ENCODE measurements at places on chromosomes 5 and 9.

DNA sequence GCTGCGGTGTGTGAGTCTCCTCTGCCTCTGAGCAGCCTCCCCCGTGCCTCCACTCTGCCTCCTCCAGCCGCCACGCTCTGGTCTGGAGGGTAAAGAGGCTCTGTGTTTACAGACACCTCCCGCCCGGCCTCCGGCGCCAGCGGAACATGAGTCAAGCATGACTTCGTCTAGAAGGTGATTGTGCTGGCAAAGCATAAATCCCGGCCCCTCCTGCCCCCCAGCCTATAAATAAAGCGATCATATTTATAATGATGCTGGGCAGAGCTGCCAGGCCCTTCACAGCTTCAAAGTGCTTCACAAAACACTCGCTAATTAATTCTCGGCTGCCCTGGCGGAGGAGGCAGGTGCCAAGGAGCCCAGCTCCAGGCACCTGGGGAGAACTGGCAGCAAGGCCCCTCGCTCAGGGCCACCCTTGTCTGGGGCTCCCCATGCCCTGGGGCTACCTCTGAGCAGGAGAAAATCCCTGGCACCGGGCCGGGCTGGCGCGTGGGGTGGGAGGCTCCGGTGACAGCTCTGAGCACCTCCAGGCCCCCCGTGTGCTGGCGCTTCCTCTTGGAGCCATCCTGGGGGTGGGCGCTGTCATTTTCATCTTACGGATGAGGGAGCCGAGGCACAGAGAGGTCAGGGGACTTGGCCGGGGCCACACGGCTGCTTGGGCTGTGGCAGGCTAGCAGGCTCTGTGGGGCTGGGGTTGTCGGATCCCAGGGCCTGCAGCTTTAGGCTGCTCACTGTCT lies 87.8 kb downstream of the RXRA start:
- no peak for DNase-seq

DNA sequence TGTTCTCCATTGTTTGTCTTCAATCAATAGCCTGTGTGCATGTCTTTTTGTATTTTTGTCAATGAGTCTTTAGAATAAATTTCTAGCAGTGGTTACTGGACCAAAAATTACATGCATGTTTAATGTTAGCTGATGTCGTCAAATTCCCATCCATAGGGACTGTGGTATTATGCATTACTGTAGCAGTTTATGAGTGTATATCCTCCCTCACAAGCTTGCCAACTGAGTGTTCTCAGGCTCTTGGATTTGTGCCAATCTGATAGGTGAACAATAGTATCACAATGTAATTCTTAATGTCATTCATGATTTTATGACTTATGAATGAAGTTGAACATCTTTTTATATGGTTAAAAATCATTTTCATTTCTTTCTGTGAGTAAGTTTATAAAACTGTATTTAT lies 13.0 kb downstream of the SNX24 start:
- no peak for DNase-seq

GRCh38 chr9:129338724-129339430 lies 160.8 kb upstream of the IER5L start:
- DNase-seq = no peak

GRCh38 chr9:105339849-105340248 lies 95.4 kb downstream of the SLC44A1 start:
- DNase-seq = no peak

- no peak for DNase-seq
Measured at GRCh38 chr9:88586452-88586851, 51.5 kb downstream of the NXNL2 start.

DNA sequence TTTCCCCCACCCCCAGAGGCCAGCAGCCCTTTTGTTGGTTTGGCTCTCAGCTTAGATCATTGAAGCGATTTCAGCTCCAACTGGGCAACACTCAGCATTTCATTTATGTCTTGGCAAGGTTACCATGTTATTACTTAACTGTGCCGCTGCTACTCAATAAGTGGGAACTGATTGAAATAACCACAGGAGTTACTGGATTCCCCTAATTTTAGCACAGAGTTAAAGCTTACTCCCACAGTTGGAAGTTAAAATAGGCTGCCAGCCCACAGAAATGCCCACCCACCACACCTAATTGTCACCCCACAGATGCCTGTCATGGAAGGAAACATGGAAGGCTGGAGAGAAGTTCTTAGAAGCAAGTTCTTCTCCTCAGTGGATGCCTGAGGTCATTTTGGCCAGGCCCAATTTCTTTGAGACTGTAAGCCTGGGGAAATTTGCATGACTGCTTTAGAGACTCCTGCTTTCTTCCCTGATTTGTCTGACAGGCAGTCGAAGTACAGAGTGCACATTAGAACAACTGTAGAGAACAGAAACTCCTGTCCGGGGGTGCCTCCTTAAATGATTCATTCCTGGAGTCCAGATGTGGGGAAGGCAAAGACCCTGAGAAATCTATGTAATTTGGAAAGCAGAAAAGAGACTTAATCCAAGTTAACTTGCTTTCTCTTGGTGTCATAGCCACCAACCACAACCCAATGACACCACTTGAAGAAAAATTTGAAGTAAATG lies 370.0 kb downstream of the ZSWIM6 start:
- no peak for DNase-seq

- no peak for DNase-seq
Measured at GRCh38 chr5:37189355-37189754, 59.8 kb downstream of the CPLANE1 start.

DNA sequence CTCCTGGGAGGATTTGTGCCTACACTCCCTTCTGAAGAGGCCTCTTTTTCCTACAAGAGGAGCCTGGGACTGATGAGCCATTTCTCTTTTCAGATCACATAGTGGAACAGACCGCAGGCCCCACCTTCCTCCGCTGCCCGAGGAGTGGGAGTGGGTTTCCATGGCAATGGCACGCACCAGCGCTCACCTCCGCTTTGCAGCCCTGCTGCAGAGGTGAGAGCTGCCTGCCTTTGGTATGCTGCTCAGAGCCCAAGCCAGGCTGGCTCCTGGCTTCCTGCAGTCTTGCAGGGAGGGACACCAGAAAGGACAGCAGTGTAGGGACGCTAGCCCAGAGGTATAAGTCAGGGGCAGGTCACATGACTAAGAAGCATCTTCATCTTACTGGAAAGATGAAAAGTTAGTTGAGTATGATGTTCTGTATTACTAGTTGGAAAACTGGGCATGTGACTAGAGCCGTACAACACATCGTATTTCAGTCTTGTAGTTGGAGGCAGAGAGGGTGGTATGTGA lies 12.4 kb downstream of the PTTG1 start:
- DNase-seq = no peak

GRCh38 chr5:112918679-112919078 lies 3.3 kb downstream of the REEP5 start:
- no peak for DNase-seq

DNA sequence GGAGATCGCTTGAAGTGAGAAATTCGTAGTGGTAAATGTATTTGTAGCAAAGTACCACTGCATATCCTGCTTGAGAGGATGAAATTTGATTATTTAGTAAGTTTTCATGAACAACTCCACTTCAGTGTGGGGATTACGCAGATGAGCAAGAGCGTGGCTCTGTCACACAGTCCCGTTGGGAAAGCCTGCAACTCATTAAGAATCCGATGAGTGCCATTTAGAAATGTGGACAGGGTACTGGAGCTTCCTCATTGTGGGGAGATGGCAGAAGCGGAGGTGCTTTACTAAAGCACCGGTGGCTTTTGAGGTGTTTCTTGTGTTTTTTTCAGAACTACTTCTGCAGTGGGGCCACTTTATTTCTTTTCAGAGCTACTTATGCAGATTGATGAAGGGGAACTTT lies 1.4 kb downstream of the TJP2 start:
- DNase-seq = no peak

DNA sequence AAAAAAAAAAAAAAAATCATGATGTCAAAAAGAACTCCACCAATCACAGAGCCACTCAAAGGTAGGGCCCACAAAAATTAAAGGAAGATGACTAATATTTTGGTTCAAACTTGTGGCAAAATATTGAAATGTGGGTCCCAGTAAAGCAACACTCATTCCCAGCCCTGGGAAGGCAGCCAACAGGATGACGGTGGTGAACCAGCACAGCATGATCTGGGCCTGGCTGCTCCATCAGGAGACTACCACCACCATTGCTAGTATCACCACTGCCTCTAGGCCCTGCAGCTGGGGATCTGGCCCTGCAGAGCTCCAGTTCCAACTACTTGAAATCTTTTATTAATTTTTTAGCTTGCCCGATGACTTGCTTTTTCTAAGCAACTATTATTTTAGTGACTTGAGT lies 206.8 kb upstream of the ITGA1 start:
- no peak for DNase-seq

DNA sequence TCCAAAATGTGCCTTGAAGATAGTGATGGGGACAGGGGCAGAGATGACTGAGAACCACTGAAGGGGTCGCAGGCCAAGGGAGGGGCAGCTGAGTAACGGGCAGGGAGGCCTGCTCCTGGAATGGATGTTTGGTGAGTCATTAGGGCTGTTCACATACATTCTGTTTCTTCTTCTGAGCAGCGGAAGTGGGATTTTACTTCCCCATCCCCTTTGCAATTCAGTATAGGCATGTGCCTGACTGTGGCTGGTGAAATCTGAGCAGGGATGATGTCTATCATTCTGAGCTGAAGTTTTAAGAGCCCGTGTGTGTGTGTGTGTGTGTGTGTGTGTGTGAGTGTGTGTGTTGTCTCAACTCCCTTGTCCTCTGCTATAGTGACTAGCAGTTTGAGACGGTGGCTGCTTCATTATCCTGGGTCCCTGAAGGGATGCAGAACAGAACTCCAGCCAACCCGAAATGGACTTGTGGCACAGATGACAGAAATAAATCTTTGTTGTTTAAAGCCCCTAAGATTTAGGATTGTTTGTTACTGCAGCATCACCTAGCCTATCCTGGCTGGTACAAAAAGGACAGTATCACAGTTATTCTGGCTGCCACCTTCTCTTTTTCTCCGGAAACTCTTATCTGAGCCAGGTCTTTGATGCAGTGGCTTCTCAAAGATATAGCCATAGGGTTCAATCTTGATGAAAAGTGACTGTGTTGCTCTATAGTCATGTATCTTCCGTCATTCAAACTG lies 29.2 kb upstream of the TGFBI start:
- DNase-seq = no peak

DNA sequence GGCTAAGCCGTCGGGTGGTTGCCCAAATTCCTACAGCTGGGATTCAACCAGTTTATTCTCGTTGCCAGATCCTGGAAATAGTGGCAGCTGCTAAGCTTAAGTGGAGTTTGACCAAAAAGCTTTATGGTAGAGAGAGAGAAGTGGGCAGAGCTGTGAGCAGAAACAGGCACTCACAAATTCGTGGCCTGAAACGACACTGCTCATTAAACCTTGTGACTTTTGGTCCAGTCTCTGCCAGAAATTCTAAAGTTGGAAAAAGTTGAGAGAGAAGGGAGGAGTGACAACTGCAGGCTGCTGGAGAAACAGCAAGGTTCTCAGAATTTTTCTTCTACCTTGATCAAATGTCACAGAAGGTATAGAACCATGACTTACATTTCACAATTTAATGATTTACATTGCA lies 131.5 kb downstream of the MTX3 start:
- DNase-seq = no peak

GRCh38 chr9:109329638-109330258 lies 8.9 kb upstream of the EPB41L4B start:
- DNase-seq = no peak

GRCh38 chr9:129202613-129203555 lies 24.8 kb upstream of the IER5L start:
- DNase-seq = peak; percentile 91
